ENCODE measurements at places on chromosomes 1 and 21.
A peak's percentile ranks its signal among the peaks of the same experiment; 100 is the strongest.

GRCh38 chr1:154478639-154479038 lies 23.4 kb upstream of the TDRD10 start:
- peak; percentile 10 for DNase-seq

GRCh38 chr1:53110370-53111072 lies 31.9 kb downstream of the SLC1A7 start:
- DNase-seq: peak; percentile 73

GRCh38 chr1:154798645-154799044 lies 71.4 kb downstream of the KCNN3 start:
- no peak for DNase-seq

DNA sequence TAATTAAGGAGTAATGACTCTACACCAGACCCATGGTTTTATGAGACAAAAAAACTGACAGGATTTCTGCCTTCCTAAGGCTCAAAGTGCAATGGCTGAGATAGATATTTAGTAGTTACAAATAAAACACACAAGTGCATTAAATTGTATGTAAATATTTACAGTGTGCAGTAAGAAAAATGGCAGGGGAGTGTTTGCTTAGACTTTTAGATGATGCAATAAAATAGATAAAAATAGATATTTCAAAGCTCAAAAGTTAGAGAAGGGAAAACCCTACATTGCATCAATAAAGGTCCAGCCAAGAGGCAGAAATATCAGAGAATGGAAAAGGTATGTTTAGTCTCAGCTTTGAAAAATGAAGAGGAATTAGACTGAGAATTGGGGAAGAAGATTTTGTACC lies 226.3 kb upstream of the FGGY start:
- DNase-seq: no peak

- DNase-seq: no peak
Measured at GRCh38 chr1:23554127-23554480, 5.2 kb downstream of the ID3 start.

DNA sequence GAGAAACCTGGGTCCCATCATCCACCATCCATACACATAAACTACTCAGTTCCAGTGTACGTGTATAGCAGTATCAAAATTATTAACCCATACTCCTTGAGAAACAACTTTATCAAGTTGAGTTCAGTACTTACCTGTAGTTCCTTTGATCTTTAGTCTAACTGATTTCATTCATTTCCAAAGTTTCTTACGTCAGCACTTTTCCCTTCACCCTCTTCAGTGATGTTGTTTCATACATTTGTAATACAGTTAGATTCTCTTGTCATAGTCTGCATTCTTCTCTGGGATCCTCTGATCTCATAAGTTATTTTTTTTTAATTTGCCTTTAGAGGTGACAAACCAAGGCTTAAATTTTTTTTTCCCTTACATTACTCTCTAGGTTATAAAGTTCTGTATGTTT lies 143.2 kb downstream of the PIK3R3 start:
- no peak for DNase-seq

- DNase-seq: peak; percentile 61
Measured at GRCh38 chr1:19209439-19209989, 552 bp downstream of the UBR4 start.
